ENCODE measurements at places on chromosomes 3 and 15.

DNA sequence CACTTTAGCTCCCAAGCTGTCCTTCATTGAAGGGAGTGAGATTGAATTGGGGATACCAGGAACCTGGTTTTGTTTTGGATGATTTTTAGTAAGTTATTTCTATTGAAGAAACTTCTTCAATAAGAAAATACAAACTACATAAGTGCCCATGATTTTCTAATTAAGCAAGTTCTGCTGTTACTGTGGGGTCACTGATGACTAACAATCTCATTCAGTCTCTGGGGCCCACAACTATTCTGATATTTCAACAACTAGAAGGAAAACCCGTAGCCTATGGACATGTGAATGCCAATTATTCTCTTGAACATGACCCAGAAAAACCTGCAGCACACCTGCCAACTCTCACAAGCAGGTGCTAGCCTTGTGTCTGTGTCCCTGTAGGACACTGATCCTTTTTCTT lies 184.6 kb downstream of the DCLK3 start:
- DNase-seq: no peak

DNA sequence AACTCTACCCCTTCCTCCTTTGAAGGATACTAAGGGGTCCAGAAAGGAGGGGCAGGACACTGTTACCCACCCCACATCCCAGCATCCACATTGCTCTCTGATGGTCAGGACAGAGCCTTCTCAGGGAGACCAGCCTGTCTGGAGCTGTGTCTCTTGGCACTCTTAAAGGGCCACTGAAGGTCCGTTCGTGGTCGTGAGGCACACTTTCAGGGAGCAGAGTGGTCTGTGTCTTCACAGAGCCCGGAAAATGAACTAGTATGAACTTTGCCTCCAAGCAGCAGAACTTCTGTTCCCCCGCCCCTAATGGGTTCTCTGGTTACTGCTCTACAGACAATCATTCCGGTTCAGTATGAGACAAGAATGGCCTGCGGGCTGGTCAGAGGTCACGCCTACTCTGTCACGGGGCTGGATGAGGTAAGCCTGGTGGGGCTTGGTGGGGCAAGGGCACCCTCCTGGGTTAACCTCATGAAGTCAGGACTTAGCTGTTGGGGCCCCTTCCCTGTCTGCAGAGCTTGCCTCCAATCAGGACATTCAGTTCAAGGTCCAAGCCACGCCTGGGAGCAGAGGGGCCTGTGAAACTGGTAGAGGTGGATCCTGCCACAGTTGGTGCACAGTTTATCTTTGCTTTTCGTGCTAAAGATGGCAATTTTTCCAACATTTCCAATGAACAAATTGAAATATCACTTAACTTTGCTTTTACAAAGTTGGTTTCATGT lies 33.2 kb downstream of the CAPN3 start:
- no peak for DNase-seq

DNA sequence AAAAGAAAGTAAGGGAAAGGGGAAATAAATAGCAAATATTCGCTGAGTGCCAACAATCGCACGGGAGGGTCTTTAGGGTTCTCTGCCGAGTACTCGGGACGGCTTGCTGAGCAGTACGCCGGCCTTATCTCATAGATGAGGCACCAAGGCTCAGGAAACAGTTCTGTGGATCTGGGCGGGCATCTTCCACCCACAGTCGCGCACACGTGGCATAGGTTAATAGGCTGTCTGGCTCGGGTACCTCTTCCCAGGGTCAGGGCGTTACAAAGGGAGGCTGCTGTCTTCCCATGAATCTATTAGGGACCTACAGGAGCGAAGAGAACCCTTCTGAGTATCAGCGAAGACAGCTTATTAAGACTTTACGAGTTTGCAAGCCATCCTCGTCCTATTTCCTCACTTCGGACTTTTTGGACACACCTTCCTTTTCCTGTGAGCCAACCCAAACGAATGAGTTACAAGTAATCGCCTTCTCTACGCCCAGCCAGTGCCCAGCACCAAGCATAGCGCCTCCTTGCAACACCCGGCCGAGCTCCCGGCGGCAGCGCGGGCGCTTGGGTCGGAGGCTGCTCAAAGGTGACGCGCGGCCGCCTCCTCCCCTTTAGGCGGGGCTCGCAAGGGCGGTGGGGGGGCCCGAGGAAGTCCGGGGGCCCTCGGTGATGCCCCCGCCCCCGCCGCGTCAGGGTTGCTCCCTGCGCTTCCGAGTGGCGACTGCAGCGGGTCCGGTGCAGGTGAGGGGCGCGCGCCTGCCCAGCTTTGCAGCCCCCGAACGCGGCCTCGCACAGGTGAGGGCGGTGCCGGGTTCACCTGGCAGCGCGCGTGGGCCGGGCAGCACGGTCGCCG lies at the start of gene MCTP2:
TSS of gene MCTP2 (plus strand) at position 679 of the 840 bp plus-strand sequence. CDS start 66,705 bp downstream, outside the sequence.
- peak; percentile 46 for DNase-seq

DNA sequence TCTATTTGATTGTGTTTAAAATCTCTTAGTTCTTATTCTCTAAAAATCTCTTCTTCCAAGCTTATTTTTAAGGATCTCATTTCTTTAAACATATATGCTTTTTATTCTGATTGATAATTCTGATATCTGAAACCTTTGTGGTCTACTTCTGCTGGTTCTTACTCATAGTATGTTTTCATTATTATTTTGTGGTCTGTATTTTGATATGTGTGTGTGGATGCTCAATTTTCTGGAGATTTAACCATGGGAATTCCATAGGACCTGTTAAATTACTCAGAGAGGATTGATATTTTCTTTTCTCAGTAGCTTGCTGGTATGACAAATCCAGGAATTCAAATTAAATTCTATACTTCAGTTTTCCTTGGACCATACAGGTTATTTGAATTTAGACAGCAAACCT lies 14.7 kb upstream of the HHLA2 start:
- DNase-seq: no peak

- no peak for DNase-seq
Measured at GRCh38 chr3:101200461-101200860, 119.9 kb downstream of the IMPG2 start.

GRCh38 chr3:52291508-52292181 lies 4.0 kb downstream of the GLYCTK start:
- peak; percentile 31 for DNase-seq

GRCh38 chr3:171951597-171951996 lies 87.8 kb upstream of the FNDC3B start:
- no peak for DNase-seq

All from activated naive CD4-positive, alpha-beta T cell (primary cell).